ENCODE measurements at places on chromosomes 2 and 18.

- DNase-seq: no peak
Measured at GRCh38 chr2:180670302-180671003, 310.0 kb upstream of the UBE2E3 start.

DNA sequence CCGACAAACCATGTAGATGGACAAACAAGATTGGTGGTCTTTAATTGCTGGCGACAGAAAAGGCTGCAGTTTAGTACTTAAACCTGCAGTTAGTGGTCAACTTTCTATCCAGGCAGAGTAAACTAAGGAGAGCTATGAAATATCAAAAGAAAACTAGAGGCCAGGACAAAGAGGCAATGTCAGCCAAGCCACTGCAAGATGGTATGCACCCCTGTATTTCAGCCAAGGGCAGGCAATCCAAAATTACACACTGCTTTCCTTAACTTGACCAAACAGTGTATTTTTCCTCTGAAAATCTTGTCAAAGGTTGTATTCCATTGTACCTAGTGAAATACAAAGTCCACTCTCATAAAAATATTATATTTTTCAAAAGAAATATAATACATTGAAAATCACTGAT lies 9.3 kb downstream of the NIFK start:
- DNase-seq: no peak

DNA sequence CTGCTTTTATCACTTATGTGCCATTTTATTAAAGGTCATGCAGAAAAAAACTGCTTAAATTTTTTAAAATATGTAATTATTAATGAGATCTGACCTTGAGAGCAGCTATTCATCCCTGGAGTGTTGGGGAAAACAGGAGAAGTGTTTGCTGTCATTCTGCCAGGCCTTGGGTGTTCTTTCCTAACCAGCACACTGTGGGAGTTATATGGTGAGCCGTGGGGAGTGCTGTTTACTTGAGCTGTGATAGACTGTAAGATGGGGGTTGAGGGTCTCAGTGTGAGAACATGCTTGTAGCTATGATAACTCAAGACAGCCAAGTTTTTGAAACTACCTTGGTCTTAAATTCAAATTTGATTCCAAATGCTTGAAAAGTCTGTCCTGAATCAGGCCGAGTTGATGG lies 101.3 kb upstream of the ARHGAP28 start:
- no peak for DNase-seq

DNA sequence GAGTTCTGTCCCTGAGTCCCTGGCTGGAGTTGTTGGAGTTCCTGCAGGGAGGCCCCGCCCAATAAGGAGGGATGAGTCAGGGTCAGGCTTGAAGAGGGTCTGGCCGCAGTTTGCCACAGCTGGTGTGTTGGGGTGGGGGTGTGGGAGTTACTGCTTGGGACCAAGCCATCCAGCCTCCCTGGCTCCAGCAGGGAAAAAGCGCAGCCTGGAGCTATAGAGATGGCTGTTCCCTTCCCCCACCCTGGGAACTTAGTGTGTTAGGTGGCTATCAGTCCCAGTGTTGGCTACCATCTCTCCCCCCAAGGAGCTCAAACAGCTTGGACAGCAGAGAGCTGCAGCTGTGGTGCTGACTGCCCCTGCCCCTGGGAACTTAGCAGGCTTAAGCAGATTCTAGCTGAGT lies 13.2 kb upstream of the TANK start:
- no peak for DNase-seq

DNA sequence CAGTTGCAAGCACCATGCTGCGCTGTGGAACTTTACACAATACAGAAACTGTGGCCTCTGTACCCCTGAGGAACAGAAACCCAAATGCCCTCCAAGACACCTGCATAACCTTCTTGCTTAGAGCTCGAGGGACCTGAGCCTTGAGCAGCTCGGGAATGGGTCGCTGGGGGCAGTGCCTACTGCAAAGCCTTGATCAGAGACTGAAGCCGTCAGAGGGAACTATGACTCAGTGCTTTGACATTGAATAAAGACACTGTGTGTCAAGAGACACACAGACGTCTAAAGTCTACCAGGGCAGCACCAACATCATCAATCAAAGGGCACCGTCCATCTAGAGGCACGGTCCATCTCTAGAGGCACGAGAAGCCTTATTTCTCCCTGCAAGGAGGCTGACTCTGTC lies 30.6 kb downstream of the GPR45 start:
- DNase-seq: no peak

DNA sequence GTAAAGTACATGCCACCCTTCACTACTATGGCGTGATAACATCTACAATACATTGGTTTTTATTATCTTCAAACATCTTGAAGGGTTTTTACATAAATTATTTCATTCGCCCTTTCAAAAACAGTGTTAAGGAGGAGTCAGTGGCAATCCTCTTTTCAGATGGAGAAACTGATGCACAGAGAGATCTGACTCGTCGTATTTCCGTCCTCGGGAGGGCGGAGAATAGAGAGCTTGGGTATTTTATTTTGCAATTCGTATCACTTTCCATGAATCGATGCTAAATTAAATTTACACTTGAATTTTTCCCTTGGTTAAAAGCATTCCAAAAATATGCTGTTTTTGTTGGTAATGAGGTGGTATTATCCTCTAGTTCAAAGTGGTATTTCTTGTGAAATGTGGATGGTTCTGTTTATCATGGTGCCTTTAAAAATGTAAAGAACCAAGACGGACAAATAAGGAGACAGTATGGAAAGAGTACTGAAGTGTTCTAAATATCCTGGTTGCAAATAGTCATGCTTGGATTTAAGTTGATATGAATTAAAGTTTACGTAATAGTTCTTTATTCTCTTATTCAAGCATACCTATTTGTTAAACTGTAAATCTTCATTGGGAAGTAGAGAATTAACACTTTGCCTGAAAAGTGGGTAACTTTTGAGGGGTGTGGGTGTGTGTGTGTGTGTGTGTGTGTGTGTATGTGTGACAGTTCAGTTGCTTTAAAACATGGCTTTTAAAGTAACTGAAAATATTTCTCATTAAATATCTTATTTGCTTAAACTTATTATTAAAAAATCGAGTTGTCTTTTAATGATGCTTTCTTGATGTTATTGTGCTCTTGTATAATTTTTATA lies 5.6 kb downstream of the PHLPP1 start:
- no peak for DNase-seq

DNA sequence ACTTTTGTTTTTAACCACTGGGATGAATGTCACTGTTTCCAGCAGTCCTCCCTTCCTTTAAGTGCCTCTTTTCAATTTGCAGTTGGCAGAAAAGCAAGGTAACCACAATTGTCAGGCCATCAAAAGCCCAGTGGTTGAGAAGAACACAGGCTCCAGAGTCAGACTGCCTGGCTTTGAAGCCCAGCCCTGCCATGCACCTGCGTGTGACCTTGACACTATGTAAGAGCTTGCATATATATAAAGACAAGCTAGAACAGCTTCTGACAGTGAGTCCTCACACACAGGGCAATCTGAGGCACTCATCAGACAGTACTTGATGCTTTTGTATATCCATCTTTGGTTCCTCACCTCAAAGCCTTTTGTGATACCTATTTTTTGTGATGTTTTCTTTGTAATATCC lies 11.0 kb downstream of the CCBE1 start:
- no peak for DNase-seq

Data from NB4 (cell line).